Thymus (tissue), 14 donors: ENCODE measurements at places on chromosomes 3 and 15. TPM values are rescaled to one million over a fixed set of nuclear protein-coding genes. Genes with fewer than 3 reads are reported as not detected.

- H3K27ac ChIP-seq, result no peak within 1 kb of the TSS
- peak within 1 kb of the TSS; percentile 58 for H3K4me3 ChIP-seq
- no peaks in the 10 kb centered on the region for H3K27me3 ChIP-seq
Measured at GRCh38 chr3:9951962-9952805, at the start of gene PRRT3. TSS of gene PRRT3 (minus strand) at chr3:9952408. CDS start at chr3:9950115, 2,293 bp downstream.

DNA sequence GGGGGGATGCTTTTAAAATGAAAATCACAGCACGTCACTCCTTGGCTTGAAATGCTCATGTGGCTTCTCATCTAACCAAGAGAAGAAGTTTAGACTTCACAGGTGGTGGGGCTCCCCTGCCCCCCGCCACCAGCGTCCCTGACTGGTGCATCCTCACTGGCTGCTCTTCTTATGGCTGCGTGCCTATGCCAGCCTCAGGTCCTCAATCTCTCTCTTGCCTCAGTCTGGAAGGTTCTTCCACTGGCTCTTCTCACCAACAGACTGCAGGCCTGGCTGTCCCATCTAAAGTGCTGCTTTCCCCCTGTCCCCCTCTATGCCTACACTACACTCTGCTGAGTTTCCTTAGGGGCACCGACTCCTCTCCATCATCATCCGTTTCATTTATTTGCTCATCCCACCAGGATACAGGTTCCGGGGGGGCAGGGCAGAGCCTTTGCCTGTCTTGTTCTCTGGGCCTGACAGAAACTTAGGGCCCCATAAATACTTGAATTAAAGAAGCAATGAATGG is 20.6 kb downstream of the ABTB1 start:
- no peak overlapping the region for H3K27ac ChIP-seq
- no peaks in the 10 kb centered on the region for H3K4me1 ChIP-seq
- H3K27me3 ChIP-seq, result no peaks in the 10 kb centered on the region
- H3K4me3 ChIP-seq, result no peak overlapping the region
- no peaks in the 10 kb centered on the region for H3K36me3 ChIP-seq

Gene TERC
- polyA plus RNA-seq, result not detected

DNA sequence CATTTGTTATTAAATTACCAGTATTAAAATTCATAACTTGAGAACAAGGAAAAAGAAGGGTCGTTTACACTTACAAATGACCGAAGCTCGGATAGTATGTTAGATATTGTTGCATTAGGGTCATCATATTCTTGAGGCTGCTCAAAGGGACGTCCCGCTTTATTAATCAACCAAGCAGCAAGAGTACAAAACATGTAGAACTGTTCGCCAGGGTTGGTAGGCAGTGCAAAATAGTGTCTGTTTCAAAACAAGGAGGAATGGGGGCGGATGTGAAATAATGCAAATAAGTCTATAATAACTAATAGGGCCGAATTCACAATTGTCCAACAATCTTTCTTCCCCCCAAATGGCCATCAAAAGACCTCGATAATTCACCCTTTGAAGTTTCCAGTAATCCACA is 2.9 kb downstream of the IFT57 start:
- no peak overlapping the region for H3K27ac ChIP-seq
- H3K4me1 ChIP-seq, result peaks cover 7% of the 10 kb centered on the region
- H3K27me3 ChIP-seq, result no peaks in the 10 kb centered on the region
- no peaks in the 10 kb centered on the region for H3K36me3 ChIP-seq

Gene BOC
- polyA plus RNA-seq, result 5.7 TPM

DNA sequence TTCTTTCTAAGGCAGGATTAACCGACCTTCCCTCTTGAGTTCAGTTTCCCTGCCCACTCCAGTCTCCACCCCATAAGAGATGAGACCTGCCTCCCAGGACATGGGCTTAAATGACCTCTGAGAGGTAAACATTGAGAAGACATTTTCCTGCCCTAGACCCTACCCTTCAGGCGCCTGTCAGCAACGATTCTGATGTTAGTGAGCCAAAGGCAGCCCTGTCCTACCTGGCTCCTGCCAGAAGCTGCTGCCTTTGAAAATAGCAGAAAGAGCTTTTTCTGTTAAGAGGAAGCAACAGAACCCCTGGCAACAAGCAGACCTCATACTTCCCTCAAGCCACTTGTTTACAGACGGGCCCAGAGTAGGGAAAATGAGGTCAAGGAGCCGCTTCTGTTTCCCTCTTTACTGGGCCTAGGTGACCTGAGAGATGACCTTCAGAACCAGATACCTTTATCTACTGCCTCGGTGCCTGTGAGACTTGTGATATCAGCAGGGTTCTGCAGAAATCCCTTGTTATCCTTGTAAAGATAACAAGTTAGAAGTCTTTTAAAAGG is 52.0 kb downstream of the CD200R1L start:
- no peaks in the 10 kb centered on the region for H3K27me3 ChIP-seq
- no peak overlapping the region for H3K27ac ChIP-seq
- no peaks in the 10 kb centered on the region for H3K36me3 ChIP-seq
- DNase-seq, result no peak
- H3K4me1 ChIP-seq, result peaks cover 9% of the 10 kb centered on the region
- H3K4me3 ChIP-seq, result no peak overlapping the region
